ENCODE measurements at places on chromosomes 16 and 17.

- DNase-seq, result no peak
These were observed 10.0 kb upstream of the SDK2 start for GRCh38 chr17:73654241-73654640.

- DNase-seq, result no peak
These were observed 39.1 kb downstream of the CENPV start for GRCh38 chr17:16314189-16314588.

DNA sequence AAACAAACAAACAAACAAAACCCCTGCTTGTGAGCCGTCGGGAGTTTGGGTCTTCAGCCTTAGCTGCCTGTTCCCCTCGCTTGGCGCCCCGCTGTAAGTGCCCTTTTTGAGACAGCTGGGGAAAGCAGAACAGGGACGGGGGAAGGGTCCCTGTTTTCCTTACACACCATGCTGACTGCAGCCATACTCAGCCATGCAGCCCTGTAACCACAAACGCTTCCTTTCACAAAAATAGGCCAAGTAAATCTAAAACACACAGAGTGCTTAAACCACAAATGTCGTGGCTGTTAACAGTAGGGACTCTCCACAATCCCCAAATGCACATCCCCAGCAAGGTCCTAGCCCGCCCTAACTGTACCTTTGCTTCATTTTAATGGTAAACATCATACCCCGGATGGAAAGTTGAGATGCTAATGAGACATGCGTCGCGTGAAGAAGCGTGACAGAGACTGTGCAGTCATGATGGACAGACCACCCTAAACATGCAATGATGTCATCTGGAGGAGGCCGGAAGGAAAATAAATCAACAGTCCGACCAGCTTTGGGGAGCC, 129.9 kb downstream of the MGAT5B start:
- DNase-seq, result no peak

- DNase-seq, result no peak
These were observed 1.7 kb downstream of the STUB1 start for GRCh38 chr16:681746-682427.

DNA sequence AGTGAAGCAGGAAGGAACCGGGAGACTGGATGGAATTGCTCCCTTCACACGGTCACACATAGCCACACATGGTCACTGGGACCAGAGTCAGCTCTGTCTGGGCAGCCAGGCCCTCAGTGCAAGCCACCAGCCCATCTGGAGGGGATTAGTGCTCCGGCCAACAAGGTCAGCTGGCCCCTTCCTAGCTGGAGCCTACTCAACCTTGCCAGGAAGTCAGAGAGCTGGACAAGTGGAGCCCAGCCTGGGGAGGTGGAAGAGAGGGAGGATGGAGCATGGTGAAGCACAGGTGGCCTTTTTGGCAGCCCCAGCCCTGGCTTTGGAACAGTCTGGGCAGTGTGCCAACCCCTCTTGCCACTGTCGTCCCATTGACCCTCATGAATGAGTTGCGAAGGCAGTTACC, 3.7 kb upstream of the CACNA1G start:
- DNase-seq, result no peak

GRCh38 chr16:12655537-12655936, 148.2 kb downstream of the CPPED1 start:
- DNase-seq, result no peak

DNA sequence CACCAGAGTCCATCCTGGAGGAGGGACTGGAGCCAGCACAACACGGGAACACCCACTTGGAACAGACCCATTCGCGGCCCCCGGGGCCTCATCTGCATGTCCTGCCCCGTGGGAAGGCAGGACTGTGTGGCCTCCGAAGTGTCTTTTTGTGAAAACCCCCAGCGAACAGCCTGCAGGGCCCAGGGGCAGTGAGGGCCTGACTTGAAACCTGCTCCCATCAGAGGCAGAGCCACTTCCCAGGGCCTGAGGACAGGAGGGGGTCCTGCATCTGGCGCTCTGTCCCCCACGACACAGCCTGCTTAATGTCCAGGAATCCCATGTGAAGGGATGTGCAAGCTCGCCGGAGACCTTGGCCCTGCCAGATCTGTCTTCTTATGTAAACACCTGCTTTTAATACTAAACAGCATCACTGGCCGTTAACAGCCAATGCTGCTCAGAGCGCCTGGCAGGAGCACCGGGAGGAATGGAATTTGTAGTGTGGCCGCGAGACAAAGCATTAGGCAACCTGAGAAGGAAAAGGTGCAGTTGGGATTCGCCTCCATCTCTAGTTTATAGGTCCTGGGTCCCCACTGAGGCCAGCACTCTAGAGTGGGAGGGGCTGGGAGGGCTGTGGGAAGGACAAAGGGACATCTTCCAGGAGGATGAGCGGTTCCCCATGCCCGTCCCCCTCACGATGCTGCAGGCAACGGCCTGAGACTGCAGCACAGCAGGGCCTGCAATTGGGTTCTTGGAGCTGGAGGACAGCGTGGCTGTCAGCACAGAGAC, 9.6 kb upstream of the EVPL start:
- no peak for DNase-seq

DNA sequence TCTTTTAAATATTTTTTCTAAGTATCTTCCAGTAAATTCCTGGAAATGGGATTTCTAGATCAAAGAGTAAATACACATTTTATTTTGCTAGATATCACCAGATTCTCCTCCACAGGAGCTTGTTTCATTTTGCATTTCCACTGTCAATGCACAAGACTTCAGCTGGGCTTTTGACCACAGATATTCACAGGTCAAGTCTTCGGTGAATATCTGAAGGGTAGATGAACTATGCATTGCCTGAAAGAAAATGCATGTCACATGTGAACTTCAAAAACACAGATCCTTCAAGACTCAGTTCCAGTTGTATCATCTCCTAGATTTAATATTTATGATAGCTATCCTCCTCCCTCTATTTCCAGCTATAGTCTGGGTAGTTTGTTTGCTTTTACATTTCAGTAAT, 963.6 kb upstream of the GOT2 start:
- DNase-seq, result no peak

GRCh38 chr16:13919330-13919682, 648 bp upstream of the ERCC4 start:
- DNase-seq, result peak; percentile 38

DNA sequence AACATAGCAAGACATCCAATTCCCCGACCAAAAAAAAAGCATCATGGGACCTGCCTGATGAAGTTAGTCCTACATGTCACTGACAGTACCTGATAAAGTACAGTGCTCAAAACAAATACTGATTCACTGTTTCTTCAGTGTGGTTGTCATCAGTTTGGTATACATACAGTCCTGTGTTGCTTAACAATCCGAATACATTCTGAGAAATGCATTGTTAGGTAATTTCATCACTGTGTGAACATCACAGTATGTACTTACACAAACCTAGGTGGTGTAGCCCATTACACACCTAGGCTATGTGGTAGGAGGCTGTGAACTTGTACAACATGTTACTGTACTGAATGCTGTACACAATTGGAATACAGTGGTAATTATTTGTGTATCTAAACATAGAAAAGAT, 19.0 kb upstream of the FA2H start:
- no peak for DNase-seq

DNA sequence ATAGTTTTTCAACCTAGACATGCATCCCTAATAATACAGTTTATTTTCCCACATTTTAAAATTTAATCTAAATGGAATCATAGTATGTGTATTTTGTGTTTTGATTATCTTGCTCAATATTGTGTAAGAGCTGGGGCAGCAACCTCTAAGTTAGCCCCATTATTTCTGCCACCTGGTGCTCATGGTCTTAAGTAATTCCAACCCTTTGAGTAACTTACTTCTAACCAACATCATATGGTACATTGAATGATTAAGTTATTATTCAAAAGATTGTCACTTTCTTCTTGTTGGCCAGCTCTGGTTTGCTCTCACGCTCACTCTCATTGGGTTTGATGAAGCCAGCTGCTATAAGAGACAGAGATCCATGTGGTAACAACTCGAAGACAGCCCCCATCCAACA, 3.9 kb upstream of the KRTAP4-3 start:
- no peak for DNase-seq

- no peak for DNase-seq
These were observed 11.3 kb upstream of the ARL5C start for GRCh38 chr17:39177256-39177655.

GRCh38 chr17:79813297-79814126, 16.6 kb upstream of the CBX8 start:
- peak; percentile 66 for DNase-seq

GRCh38 chr17:31433091-31433790, 41.8 kb downstream of the RAB11FIP4 start:
- DNase-seq, result no peak

DNA sequence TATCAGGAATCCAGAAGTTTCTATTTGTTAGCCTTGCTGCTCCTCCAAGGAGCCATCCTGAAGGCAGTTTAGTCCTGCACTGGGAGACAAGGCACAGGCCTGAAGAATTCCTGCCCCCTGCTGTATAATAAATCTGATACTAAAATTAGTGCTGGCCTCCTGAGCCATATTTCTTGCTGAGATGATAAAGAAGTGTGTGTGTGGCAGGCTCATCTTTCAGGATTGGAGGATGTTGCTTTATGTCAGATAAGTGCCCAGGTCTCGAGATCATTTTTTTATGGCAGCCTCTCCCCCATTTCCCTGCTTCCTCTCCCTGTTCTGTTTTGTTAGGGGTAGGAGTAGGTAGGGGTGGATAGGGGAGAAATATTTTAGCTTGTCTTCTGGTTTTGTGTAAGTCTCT, 26.0 kb downstream of the MSI2 start:
- no peak for DNase-seq

GRCh38 chr16:85690469-85691064, 1.8 kb upstream of the GINS2 start:
- DNase-seq, result no peak

- no peak for DNase-seq
These were observed 172.4 kb downstream of the STX8 start for GRCh38 chr17:9403257-9403656.

- DNase-seq, result peak; percentile 61
These were observed 195.8 kb downstream of the KCNJ2 start for GRCh38 chr17:70365091-70365583.

GRCh38 chr17:78020717-78021108, 62.2 kb downstream of the TNRC6C start:
- DNase-seq, result no peak

DNA sequence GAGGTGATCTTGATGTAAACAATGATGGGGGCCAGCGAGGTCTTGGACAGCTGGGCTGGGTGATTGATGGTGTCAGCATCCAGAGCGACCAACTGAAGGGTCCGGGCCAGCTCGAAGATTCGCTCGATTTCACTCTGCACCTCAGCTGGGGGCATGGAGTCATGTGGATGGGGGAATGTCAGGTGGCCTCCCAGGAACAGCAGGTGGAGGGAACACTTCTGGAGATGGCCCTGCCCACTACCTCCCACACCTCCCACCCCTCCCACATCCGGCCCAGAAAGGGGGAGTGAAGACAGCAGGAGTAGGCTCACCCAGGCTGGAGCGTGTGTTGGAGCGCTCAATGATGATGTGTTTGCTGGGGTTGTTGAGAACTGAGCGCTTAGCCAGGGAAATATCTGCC, 13.7 kb downstream of the CACNB1 start:
- DNase-seq, result no peak

- DNase-seq, result no peak
These were observed 20.4 kb upstream of the IL4R start for GRCh38 chr16:27293343-27293742.

DNA sequence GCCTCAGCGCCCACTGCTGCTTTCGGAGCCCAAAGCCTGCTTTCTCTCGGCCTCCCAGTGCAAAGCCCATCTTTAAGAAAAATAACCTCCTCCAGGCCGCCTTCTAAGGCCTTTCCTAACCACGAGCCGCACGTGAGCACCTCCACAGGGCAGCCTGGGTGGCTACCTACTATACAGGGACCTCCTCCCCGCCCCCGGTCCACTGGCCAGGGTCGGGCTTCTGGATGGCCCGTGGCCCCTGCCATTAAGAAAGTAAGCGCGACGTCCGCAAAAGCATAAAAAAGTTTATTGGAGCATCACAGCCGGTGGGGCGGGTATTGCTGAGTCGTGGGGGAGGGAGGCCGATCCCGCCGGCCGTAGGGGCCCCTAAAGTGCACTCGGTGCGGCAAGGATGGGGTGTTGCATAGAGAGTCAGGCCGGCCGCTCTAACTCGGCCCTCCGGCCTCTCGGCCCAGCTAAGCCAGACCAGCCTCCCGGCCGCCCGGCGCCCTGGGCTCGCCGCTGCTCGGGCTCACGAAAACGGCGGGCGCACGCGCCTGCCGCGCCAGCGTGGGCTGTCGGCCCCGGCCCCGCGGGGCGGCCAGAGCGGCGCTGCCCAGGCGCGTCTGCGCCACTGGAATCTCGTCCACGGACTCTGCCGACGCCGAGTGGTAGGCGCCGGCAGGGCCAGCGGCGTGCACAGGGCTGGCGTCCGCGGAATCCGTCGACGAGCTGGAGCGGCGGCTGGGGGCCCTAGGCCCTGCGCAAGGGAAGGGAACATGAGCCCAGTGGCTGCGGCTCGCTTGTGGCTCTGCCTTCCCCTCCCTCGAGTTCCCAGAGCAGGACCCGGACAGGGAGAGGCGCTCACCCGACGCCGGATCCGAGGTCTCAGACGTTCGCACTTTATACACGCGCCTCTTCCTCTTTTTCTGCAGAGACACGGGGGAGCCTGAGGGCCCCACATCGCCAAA, 1.1 kb upstream of the TPPP3 start:
- no peak for DNase-seq

- DNase-seq, result no peak
These were observed 383.0 kb downstream of the CPPED1 start for GRCh38 chr16:12420661-12421209.

DNA sequence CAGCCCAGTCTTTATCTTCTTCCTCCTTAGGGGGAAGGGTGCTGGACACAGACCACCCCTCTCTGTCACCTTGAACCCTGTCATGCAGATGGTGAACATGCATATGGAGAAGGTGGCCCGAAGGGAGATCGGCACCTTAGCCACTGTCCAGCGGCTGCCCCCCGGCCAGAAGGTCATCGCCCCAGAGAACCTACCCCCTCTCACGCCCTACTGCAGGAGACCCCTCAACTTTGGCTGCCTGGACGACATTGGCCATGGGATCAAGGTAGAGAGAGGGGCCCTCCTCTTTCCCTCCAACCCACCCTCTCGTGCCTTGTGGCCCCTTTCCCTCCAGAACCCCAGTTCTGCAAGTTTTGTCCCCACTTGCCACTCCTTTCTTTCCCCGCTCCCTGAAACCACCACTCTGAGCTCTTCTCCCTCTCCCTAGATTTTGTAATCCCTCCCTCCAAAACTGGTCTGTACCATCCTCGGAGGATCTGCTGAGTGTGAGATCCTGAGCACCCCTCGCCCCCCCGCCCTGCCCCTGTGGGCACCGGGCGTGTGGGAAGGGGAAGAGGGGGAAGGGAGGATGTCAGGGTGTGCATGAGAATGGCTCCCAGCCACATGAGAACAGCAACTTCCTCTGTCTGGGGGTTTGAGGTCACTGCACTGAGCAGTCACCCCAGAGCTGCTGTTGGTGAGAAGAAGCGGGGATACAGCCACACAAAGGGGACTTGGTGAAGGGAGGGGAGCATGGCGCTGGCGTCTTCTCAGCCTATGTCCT, 7.3 kb downstream of the ABI3 start:
- DNase-seq, result no peak
